GM23338 (cell line): ENCODE measurements at places on chromosomes 3 and 15.

DNA sequence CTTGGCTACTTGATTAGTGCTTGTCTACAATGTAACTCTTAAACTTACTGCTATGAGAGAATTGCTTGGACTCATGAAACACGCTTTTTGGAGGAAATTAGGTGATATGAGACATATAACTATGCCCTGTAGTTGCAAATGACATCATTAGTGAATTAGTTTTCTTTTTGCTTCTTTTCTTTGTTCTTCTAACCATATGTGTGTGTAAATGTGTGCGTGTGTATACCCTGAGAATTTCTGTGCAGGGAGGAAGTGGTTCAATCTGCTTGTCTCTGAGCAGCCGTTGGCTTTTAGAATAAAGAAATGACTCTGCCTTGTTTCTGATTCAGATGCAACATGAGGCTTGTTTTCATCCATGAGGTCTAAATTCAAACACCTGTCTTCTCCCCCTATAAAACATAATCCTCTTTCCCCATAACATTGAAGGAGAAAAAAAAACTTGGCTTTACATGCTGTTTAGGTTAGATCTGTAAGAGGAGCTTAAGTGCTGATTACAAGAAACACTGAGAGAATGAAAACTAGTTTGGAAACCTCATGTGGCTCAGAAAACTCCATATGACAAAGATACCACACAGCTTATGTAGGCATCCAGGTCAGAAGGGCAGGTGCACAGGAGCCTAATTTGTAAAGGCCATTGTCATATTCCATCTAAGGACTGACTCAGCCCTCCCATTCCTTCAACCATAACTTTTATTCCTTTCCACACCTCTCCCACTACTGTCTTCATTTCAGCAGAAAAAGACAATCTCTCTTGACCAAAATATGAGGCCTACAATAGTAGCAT is 30.5 kb upstream of the BLM start:
- DNase-seq, result no peak

GRCh38 chr15:52120488-52120887 is 7.9 kb upstream of the BCL2L10 start:
- DNase-seq, result no peak

- DNase-seq, result peak; percentile 30
Measured at GRCh38 chr15:50675535-50676144, 11.0 kb downstream of the TRPM7 start.

DNA sequence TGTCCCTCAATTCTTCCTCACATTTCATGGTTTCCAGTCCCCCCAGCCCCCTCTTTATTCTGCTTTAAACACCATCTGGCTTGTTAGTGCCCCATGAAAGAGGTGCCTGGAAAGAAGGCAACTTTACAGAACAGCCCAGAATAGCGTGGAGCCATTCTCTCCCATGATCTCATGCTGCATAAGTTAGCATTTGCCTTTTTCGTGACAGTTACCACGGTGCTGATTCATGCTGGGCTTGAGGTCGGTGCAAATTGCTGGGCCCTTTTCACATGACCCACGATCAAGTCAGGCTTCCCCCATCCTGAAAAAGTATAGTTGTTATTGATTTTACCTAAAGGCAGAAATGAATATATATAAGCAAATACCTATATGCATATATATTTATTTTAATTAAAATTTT is 29.6 kb downstream of the SQOR start:
- no peak for DNase-seq

DNA sequence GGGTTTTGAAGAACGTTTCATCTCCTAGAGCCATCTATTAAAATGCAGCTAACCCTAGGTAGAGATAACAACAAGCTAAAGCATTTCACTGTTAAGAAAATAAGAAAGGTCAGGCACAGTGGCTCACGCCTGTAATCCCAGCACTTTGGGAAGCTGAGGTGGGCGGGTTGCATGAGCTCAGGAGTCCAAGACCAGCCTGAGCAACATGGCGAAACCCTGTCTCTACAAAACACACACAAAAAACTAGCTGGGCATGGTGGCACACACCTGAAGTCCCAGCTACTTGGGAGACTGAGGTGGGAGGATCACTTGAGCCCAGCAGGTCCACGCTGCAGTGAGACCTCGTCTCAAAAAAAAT is 5.4 kb upstream of the TBC1D5 start:
- no peak for DNase-seq

GRCh38 chr3:10502185-10502880 is 3.1 kb downstream of the ATP2B2 start:
- no peak for DNase-seq

GRCh38 chr15:78790027-78790426 is 21.2 kb downstream of the ADAMTS7 start:
- DNase-seq, result no peak

- no peak for DNase-seq
Measured at GRCh38 chr3:101642441-101642840, 34.5 kb downstream of the ZBTB11 start.

- DNase-seq, result no peak
Measured at GRCh38 chr15:89758981-89759380, 7.9 kb upstream of the MESP1 start.

DNA sequence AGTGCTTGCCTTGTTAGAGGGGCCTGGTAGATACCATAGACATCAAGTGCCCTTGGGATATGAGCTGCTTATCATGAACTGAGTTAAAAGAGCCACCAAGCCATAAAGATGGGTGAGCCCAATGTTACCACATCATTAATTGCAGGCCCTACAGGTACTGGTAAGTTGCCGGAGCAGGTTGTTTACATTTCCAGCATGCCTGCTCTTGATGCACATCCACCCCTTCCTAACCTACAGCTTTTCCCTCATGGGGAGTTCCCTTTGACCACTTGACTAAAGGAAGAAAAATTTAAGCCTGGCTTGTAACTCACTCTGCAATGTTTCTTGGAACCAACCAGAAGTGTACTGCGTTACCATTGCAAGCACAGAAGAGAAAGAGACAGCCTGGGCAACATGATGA is 24.7 kb upstream of the ULK4 start:
- no peak for DNase-seq

GRCh38 chr15:68364028-68364659 is 67.8 kb downstream of the ITGA11 start:
- DNase-seq, result no peak

DNA sequence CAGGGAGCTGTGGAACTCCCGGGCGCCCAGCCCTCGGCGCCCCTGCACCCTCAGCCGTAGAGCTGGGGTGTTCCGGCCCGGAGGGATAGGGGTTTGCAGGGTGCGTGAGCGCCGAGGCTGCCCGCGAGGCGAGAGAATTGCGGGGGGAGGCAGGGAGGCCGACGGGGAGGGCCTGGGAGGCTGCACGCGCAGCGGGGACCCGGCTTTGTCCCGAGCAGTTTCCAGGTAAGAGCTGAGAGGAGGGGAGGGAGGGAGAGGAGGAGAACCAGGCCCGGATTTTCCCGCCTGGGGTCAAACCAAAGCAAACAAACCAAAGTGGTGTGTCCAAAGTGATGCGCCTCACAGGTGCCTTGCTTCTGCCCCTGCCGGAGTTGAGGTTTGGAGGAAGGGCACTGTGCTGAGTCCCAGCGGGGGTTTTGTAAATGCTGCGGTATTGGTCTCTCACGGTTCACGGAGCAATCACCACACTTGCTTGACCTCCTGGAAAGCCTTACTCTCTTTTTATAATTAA is 146.4 kb downstream of the TJP1 start:
- peak; percentile 58 for DNase-seq

GRCh38 chr3:23004971-23005370 is 198.2 kb upstream of the UBE2E2 start:
- DNase-seq, result no peak

DNA sequence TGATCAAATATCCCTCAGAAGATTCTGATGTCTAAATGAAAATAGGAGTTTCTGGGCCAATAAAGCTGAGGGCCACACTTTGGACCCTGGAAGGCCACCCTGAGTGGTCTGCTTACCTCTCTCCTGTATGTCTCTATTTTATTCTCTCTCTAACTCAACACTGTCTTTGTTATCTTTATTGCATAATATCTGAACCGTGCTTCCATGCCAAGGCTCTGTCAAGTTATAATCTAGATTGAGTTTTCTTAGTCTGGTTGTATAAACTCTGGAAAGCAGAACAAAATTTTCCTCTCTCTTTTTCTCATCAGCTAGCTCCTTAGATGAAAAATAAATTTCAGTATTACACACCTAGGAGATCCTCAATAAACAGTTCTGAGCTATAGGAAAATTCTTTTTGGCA is 36.2 kb upstream of the ACTL6A start:
- DNase-seq, result no peak

DNA sequence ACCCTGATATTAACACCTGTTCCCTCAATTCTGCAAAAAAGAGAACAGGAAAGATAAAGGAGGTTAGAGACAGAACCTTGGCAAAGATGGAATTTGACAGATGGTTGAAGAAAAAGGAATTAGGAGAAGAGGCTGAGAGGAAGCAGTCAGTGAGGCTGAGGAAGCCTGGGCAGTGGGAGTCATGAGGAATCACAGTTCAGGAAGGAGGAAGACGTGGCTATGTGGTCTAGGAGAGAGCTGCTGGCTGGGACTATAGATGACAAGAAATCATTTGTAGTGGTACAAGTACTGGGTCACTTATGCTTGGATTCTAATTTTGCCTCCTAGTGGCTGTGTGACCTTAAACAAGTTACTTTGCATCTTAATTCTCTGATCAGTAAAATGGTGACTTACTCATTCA is 49.0 kb downstream of the LARS2 start:
- DNase-seq, result no peak

DNA sequence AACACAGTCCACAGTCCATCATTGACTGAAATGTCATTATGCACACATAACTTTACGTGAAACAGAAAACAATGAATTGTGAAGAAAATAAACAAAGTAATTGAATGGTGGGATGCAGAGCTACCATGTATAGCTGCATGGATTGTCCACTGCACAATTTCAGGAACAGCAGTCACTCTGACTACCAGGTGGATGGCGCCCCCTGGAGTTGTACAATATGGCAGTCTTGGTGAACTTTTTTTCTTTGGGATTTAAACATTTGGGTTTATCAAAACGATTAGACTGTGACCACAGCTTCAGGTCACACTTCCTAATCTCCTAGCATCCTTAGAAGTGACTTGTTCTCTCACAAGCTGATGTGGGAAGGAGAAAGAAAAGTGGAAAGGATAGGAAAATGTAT is 48.9 kb upstream of the TCF12 start:
- DNase-seq, result peak; percentile 59

DNA sequence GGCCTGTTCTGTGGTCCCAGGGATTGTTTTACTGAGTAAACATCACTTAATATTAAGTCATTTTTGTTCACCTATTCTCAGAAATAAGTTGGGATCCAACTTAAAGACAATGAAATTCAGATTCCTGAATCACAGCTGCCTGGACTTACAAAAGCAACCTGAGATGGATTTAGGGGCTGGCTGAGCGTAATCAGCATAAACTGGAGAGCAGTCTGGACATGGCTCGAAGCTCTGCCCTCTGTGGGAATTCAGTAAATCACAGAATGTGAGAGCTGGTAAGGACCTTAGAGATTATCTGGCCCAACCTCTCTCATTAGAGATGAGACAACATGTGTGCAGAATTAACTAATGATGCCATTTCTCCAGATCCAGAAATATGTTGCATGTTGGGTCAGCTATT is 23.7 kb downstream of the CCDC80 start:
- no peak for DNase-seq

DNA sequence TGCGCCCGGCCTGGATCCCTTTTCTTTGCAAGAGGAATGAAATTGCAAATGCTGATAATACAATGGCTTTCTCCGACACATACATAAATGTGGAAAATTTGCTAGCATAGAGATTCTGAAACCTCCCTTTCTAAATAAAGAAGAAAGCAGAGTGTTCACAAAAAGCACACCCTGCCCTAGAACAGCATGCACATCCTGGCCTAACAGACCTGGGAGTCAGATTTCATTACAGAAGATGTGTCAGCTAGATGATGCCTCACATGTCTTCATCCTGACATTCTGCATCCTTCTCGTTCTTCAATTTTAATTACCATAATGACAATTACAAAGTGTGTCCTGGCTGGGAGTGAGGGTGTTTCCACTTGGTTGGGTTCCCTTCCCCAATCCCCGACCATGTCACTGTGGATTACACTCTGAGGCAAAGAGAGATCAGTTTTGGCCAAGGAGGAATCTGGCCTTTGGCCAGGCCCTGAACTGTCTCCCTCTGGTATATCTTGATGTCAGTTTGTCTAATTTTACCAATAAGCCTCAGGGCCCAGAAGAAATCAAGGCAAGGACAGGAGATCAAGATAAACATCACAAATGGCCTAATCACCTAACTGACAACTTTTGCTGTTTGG is 104.9 kb upstream of the SPATA12 start:
- DNase-seq, result no peak

- DNase-seq, result no peak
Measured at GRCh38 chr3:12352253-12352652, 63.4 kb downstream of the PPARG start.

DNA sequence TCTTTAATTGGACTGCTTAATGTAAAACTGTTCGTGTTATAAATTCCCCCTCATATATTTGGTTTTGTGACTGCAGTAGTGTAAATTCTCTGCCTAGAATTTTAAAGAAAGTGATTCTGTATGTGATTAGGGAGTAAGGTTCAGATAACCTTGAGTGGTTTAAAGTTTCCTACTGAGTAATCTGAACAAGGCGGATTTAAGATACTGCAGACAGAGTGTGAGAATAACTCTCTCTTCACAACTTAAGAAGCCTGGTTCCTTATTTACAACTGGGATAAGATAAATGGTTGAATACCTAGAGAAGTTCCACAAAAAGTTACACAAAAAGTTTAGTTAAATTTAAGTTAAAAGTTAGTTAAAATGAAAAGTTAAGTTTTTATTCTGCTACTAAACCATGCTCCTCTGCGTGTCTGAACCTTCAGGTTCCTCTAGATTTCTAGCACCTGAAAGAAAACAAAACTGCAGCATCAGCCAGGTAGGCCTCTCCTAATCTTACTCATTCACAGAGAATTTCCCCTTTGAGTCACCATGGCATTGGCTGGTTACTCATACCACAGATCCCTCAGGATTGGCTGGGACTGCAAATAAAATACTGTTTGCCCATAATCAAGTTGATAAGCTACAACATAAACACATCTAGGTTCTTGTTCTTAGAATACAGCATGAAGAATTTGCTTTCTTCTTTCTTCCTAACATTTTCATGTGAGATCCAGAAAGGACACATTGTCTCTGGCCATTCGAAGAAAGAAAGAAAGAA is at the start of gene ARL14:
ARL14 (plus strand) TSS at position 614 of the 757 bp plus-strand sequence. CDS start 187 bp downstream, outside the sequence.
- no peak for DNase-seq

- no peak for DNase-seq
Measured at GRCh38 chr15:80815106-80815505, 35.9 kb downstream of the CEMIP start.

- no peak for DNase-seq
Measured at GRCh38 chr15:46763091-46763490, 954.2 kb upstream of the SEMA6D start.

DNA sequence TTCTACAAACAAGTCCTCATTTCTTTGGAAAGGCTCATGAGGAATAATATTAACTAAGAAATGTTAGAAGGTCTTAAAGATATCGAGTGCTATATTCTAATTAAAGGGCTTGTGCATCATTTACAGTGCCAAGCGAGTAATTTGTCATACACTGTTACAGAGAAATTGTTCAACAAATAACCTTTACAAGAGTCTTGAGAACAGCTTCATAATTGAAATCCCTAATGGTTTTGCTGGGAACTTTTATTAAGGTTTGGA is 209.5 kb downstream of the MECOM start:
- DNase-seq, result no peak
